ENCODE measurements at places on chromosomes 4 and X. TPM values are rescaled to one million over a fixed set of nuclear protein-coding genes. Genes with fewer than 3 reads are reported as not detected.

DNA sequence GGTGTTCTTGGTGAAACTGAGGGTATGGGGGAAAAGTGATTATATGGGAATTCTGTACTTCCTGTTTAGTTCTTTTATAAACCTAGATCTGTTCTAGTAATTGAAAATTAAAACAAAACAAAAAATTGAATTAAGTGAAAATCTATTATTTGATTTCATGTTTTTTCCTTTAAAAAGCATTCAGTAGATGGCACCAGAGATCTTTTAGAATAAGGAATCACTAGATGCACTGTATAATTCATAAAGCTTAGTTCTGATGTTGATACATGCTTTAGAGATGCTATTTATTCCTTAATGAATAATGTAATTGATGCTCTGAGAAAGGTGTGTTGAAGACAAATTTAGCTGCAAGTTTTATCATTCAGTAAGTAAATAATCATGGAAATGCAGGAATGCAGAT is 87.3 kb downstream of the LCORL start:
- H3K27me3 ChIP-seq = no peaks in the 10 kb centered on the region
- no peak overlapping the region for H3K27ac ChIP-seq
- H3K36me3 ChIP-seq = no peaks in the 10 kb centered on the region
- no peaks in the 10 kb centered on the region for H3K4me1 ChIP-seq
- no peak for DNase-seq

DNA sequence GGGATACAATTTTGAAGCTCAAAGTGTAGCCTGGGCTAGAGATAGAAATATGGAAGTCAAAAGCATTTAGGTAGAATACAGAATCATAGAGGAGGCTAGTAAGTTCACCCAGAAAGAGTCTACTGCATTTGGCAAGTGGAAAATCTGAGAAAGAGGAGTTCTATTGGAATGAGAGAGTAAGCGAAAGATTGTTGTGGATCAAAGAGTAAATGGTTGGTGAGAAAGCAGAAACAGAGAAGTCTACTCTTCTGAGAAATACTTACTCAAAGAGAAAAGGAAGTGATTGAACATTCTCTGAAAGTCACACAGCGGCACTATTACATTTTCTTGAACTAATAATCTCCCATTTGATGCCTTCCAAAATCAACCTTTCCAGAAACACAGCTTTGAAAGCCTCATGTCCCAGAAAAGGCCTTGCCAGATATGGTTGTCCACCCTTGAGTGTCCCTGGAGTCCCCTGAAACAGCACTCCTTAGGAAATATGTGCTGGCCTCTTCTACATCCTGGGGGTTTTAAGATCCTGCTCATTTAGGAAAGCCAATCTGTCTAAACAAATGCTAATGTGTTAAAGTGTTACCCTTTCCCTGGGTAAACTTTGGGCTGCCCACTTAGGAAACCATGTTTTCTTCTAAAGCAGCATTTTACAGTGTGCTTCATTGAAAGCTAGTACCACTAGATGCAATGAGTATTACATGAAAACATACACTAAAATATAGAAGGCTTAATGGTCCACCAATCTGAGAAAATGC is 132.6 kb downstream of the INPP4B start:
- no peak overlapping the region for H3K4me3 ChIP-seq
- no peak overlapping the region for H3K27ac ChIP-seq
- H3K27me3 ChIP-seq = no peaks in the 10 kb centered on the region
- no peak for DNase-seq
- H3K36me3 ChIP-seq = no peaks in the 10 kb centered on the region

DNA sequence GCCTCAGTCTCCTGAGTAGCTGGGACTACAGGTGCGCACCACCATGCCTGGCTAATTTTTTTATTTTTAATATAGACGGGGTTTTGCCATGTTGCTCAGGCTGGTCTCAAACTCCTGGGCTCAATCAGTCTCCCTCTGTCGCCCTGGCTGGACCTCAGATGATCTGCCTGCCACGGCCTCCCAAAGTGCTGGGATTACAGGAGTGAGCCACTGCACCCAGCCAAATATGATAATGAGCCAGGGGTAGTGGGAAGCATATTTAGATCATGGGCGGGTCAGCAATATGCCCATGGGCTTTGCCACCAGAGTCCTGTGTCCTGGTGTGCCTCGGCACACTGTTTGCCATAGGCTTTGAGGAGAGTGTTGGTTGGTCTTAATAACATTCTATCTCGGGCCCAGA is 71.8 kb downstream of the FAM193A start:
- peaks cover 5% of the 10 kb centered on the region for H3K36me3 ChIP-seq
- no peaks in the 10 kb centered on the region for H3K27me3 ChIP-seq
- no peak overlapping the region for H3K4me3 ChIP-seq
- no peak overlapping the region for H3K27ac ChIP-seq
- DNase-seq = no peak

- H3K36me3 ChIP-seq = no peaks in the 10 kb centered on the region
- H3K27ac ChIP-seq = no peak overlapping the region
- no peak for DNase-seq
- no peaks in the 10 kb centered on the region for H3K4me1 ChIP-seq
- H3K27me3 ChIP-seq = peaks cover 3% of the 10 kb centered on the region
- H3K4me3 ChIP-seq = no peak overlapping the region
Observed at GRCh38 chrX:97399400-97399799, 515.7 kb downstream of the RPA4 start.

Gene GC
- not detected for total RNA-seq
